ENCODE measurements at places on chromosomes 1 and 21. TPM values are rescaled to one million over a fixed set of nuclear protein-coding genes. Genes with fewer than 3 reads are reported as not detected.

- DNase-seq: no peak
These were observed 15.5 kb downstream of the FYB2 start for GRCh38 chr1:56803561-56804156.

The KRTAP13-2 gene
- not detected for total RNA-seq

DNA sequence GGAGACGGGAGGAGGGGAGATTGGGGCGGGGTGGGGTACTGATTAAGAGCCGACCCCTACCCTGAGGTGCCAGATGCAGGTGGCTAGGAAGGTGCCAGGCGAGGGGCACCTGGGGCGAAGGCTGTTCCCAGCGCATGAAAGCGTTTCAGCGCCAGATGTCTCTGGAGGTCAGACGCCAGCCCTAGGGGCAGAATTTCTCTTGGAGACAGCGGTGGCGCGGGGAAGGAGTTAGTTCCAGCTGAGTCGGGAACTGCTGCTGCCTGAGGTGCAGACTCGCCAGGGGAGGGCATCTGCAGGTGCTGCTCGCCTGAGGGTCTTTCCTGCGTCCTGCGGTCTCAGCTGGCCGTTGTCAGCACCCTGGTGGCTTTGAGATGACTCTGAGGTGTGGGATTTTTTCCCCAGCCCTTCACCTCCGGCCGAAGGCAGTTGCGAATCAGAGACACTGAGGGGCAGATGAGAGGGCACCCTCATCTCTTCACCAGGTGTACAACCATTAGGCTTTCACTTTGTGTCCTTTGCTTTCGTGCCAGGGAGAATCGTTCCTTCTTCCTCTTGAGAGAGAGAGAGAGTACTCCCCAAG is 539 bp downstream of the CGN start:
- DNase-seq: peak; percentile 11

DNA sequence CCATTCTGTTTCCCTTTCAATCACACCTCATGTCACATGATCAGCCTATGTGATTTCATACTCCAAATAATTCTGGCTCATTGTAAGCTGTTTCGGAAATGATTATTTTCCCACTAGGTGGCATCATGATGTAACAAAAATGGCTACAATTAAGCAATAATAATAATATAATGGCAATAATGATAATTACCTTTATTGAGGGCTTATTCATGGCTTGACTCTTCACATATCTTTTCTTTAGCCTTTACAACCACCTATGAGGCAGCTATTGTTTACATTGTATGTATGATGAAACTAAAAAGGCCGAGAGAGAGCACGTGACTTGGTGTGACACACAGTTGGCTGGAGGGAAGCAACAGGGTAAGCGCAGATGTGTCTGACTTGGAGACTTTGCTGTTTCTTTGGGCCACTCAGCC is 12.5 kb upstream of the KPRP start:
- no peak for DNase-seq

DNA sequence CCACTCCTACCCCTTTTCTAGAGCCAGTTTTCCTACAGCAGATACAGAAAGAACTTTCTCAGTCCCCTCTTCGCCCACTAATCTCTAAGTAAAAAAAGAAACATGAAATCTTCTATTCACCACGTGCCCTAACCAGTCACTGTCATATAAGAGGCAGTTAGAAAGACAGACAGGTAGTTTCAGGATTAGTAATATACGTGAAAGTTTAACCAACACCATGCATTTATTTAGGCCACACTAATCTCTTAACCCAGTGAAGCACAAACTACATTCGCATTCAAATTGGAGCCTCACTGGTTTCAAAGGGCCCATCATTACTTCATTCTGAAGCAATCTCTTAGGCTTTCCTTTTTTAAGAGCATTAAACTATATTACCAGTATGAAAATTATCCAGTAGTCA is 10.1 kb downstream of the GPATCH2 start:
- DNase-seq: no peak

- no peak for DNase-seq
These were observed 56.7 kb upstream of the ZSWIM5 start for GRCh38 chr1:45263132-45263531.

DNA sequence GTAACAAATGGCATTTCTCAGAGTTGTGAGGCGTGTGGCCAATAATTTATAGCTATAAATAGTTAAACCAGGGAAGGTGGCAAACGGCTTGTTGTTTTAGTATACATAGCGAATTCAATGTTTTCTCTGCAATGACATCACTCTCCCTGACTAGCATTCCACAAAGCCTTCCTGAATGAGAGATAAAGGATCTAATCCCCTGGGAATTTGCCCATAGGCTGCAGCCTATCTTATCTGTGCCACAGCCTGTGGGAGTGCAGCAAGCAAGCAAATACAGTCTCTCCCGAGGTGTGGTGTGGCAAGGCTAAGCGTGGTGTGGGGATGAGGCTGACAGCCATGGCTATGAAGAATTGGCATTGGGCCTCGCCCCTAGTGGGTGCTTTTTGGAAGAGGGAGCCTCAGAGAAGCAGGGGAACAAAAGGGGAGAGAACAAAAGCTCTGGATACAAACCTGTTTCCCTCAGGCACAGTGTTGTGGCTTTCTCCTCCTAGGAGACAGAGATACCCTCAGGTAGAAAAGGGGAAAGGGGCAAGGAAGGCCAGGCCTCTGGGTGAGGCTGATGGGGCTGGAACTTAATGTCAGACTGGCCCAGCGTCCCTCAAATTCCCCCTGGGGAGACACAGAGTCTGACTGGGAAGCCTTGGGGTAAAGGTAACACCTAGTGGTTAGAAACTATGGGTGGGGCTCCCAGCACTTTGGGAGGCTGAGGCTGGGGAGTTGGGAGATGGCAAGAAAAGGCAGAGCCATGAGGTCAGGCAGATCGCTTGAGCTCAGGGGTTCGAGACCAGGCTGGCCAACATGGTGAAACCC is 8.9 kb downstream of the TAGLN2 start:
- DNase-seq: no peak

The NR1I3 gene
- total RNA-seq: not detected

DNA sequence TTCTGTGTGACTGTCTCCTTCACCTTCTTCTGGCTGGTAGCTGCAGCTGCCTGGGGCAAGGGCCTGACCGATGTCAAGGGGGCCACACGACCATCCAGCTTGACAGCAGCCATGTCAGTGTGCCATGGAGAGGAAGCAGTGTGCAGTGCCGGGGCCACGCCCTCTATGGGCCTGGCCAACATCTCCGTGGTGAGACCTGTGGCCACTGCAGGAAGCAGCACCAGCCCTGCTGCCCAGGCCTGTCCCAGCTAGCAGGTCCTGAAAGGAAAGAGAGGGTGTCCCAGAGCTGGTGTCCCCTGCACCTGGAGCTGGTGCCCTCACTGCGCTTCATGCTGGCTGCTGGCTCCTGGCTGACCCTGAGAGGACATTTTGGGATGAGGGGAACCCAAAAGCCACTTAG is 5.9 kb upstream of the ATXN7L2 start:
- no peak for DNase-seq

GRCh38 chr1:84078842-84079202 is 65.2 kb upstream of the PRKACB start:
- no peak for DNase-seq

GRCh38 chr1:216015116-216015515 is 408.1 kb downstream of the USH2A start:
- DNase-seq: no peak

- DNase-seq: no peak
These were observed 189.1 kb upstream of the C1orf87 start for GRCh38 chr1:60262701-60263100.

DNA sequence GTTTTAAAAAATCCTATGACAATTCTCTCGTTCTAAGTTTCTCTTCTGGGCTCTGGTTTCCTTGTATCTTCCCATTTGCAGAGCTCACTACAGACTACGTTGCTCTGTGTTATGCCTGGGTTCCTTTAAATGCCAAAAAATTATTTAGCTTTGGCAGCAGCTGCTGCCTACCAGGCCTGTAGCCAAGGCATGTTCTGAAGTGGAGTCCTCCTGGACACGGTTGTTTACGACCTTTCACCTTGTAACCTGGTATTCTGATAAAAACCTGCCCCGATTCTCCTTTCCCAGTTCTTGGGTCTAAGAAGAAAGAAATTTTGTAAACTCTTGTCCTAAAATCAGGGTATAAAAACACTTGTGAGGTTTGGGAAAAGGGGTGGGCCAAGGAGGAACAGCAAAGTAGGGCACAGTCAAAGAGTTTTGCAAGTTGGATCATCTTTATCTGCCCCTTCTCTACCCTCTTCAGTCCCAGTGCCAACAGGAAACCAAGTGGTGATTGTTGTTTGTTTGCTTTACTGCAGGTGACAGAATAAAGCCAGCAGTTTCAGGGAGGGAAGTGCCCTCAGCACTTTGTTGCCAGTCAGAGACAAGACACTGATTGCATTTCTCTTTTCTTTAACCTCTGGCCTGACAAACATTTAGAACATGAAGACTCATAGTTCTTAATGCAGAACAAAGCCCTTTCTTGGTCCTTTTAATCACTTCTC is 3.1 kb upstream of the TXNIP start:
- DNase-seq: no peak

- no peak for DNase-seq
These were observed 45.9 kb downstream of the SYT6 start for GRCh38 chr1:114107474-114108435.

DNA sequence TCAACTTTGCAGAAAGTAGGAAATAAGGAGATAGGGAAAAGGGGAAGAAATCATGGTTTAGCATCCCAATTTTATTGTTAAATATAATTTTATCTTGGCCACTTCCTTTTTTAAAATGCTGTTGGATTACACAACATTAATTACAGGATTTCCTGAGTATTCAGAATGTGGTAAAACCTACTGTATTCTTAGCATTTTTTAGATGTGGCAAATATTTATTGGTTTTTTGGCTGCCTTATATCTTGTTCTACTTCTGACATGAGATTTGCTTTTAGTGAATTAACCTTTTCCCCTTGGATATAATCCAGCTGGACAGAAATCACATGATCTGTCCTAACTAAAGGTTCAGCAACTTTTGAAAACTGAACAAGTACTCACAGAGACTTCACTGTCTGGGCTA is 104.9 kb downstream of the PTGS2 start:
- no peak for DNase-seq

DNA sequence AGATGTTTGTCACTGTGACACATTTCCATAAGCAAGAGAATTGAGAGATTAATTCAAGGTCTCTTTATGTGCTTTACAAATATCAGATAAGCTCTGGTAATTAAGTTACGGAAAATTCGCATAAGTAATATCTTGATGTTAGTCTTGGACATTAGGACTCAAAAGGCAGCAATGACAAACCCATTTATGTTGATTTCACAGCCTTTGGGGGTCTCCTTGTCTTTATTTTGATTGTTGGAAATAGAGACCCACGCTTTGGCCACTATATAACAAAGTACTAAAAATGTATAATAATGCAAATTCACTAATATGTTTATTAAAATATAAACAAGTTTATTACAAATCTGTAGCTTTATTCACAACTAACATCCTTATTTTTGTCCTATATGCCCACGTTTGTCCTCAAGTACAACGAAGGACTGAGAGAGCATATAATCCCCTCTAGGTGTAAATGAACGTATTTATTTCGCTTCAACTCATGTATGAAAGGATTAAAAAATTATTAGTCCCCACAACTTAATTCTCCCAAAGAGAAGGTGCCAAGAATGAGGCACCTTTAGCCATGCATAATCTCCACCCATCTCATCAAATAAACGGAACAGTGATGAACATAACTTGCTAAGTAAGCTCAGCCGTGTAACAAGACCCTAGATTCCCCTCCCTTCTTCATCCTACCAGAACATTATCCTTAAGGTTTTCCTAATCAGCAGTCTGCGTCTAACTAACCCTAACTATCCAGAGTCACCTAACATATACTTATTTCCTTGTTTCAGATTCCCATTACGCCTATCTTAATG is 1.6 kb upstream of the LAMC1 start:
- no peak for DNase-seq

- no peak for DNase-seq
These were observed 4.7 kb downstream of the TMEM54 start for GRCh38 chr1:32896451-32896850.

- no peak for DNase-seq
These were observed 20.3 kb upstream of the MPZL1 start for GRCh38 chr1:167701510-167701909.

- no peak for DNase-seq
These were observed 8.9 kb upstream of the ZBTB8B start for GRCh38 chr1:32455958-32456357.

The TP73 gene
- 2.4 TPM for total RNA-seq

DNA sequence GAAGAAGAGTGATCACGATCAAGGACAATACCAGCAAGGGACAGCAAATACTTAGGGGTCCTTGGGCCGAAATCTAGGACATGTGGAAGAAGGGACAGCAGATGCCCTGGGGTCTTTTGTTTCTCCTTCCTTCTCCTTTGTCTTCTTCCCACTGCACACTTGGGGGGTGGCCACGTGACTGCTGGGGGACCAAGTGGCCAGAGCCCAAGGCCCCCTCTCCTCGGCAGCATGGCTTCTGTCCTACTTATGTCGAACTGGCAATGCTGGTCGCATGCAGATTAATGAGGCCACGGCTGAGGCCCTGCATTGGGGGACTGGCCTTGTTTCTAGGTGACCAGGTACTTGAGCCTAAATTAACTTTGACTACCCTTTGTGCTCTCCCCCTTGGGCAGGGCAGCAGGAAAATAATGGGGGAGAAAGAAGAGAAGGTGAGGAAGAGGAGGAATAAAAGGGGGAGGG is 83.0 kb downstream of the GRIK3 start:
- no peak for DNase-seq

GRCh38 chr1:220922951-220923350 is 43.7 kb downstream of the HLX start:
- DNase-seq: no peak

DNA sequence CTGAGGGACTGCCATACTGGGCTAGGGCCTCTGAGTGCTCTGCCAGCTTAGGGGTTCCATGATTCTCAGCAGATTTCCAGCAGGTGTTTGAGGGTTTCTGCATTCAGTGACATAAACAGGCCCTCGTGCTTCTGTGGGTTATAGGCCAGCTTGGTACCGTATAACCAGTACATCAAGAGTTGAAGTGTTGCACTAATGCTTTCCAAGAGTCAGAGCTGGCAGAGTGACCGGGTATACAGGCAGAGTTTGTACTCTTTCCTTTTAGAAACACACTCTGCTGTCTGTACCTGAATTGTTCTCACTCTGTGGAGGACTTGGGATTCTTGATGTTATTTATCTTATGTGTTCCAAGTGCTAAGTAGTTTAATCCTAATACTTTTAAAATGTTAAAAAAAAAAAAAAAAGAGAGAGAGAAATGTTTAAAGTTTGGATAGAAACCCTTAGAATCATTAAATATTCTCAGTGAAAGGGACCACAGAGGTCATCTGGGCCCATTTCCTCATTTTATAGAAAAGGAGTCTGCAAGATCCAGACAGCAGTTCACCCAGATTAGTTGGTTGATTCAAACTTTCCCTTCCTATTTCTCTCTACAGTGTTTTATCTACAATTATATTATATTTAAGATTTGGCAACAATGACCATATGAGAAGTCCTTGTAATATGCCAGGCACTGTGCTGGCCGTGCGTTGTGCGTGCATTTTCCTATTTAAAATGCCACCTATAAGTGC is 325.8 kb downstream of the KIF26B start:
- DNase-seq: no peak

DNA sequence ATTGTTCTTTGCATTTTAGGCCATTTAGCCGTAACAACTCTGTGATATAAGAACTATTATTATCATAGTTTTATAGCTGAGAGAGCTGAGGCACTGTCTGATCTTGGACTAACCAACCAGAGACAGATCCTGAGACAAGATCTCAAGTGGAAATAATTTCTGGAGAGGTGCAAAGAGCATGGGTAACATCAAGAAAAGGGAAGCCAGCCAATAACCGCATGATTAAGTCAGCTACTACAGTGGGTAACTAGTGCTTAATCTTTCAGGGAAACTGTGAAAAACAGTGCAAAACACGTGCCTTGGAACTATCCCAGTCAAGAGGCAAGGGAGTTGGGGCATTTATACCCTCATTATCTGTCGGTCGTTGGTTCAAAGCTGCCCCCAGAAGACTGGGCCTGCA is 105.8 kb downstream of the OMA1 start:
- no peak for DNase-seq

GRCh38 chr21:17699524-17700189 is 87.0 kb upstream of the BTG3 start:
- DNase-seq: no peak

Data from activated T-helper 2 cell treated with anti-CD3 and anti-CD28 coated beads, Interferon-gamma antibody, Interleukin-2, Interleukin-4, amounts not matched to agents 10 μg/mL and 5 μg/mL and 100 μg/mL, durations not matched to agents 14 hours and 24 hours and 36 hours (primary cell).